ENCODE measurements at places on chromosomes 16 and 17.

DNA sequence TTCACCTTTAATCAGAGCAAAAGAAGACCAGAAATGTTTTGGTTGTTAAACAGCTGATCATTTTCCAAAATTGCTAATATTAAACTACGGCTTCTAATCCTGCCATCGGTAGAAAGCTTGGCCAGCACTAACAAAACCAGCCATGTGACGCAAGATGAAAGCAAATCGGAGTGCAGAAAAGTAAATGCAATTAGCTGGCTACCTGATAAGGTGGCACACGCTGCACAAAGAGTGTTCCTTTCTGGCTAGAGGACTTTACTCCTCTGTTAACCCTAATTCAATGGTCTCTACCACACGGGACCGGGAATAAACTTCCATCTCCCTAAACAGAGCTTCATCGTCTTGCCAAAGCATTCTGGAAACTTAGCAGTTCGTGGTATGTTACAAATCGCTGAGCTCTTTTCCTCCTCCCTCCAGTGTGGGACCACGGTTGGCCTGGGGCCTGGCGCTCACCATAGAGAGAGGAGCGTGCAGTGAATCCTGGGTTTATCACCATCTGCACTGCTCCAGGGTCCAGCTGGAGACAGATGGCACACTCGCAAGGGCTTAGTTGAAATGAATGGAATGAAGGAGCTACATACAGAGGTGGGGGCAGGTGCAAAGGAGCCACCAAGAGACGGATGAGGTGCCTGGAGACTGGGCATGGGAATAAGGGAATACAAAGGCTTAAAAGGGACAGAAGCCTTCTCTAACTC is 10.1 kb upstream of the COG1 start:
- DNase-seq, result no peak

GRCh38 chr16:73506568-73507056 is 458.7 kb upstream of the ZFHX3 start:
- DNase-seq, result no peak

- no peak for DNase-seq
Observed at GRCh38 chr16:70561623-70562022, 38.0 kb downstream of the SF3B3 start.

DNA sequence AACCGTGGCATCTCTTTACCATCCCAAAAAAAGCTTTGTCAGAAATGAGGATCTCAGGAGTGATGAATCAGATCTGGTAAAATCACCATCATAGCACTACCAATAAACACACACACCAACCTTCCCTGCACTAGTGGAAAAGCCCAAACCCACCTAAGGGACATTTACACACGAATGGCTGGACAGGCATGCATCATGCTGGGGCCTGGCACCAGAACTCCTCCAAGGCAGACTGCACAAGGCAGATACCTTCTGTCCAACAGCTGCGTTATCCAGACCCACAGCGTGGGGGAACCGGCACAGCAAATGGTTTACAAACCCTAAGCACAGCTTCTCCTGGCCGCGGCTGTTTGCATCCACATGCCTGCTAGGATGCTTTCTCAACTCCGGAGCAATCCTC is 2.8 kb downstream of the ASIC2 start:
- no peak for DNase-seq

DNA sequence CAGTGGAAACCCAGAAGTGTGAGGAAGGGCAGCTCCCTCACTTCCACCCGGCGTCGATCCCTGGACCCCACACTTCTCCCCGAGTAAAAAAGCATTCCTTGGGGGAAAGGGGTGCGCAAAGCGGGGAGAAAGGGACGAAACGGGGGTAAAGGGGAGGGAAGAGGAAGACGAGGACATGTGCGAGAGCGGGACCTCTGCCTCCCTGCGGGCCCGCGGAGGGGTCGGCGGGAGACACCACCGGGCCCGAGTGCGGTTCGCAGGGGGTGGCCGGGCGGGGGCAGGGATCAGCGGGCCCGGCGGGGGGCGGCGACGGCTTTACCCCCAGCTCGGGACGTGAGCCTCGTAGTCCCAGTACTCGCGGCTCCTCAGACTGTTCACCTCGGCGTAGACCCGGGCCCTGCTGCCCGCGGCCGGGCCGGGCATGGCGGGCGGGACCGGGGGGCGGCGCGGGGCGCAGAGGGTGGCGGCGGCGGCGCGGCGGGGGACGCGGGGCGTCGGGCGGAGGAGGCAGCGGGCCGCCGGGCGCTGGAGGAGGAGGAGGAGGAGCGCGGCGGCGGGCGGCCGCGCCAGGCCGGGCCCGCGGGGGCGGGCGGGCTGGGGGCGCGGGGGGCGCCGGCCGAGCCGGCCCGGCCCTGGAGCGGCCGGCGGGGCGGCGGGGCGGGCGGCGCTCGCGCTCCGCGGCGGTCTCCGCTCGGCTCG is 443 bp downstream of the CSNK2A2 start:
- DNase-seq, result no peak

DNA sequence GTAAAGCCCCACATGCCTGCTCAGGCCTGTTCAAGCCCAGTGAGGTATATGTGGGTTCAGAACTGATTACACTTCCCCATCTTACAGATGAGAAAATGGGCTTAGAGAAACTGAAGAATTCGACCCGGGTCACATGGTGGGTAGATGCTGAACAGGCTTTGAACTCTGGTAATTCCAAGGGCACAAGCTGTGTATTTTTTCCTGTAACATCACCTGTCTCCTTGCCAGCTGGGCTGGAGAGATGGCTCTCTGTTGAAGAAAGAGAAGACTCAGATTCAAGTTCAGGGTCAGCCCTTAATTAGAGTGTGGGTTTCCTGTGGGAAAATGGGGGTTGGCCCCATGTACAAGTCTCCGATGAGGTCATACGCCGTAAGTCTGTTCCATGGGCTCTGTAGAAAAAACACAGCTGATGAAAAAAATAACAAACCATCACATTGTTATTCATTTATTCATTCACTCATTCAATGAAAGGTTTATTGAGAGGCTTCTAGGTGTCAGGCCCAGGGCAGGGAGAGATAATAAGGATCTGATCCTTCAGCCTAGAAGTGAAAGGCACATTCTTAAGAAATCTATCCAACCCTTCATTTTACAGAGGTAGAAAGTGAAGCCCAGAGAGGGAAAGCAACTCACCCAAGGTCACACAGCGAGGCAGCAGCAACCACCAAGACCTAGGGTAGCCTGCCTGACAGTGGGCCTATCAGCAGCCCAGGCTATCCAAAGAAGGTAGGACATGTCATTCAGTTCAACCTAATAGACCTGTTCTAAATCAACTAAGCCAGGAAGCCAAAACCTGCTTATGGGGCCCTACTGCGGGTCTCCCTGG is 482.8 kb downstream of the SOX9 start:
- DNase-seq, result peak; percentile 96

DNA sequence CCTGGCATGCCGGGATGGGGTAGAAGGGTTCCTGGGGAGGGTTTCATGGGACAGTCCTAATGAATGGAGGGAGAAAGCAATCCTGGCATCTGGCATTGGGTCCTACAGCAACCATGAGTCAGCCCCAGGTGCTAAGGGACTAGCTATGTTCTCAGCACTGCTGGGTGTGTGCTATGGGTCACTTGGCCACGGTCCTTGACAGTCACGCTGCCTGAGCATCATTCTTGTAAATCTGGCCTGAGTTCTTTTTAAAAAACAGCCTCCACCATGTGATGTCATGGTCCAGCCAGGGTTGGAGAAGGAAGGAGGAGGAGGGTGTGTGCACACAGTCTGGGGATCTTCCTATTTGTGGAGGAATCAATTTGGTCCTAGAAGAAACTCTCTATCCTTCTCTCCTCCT is 6.2 kb upstream of the RAMP2 start:
- DNase-seq, result peak; percentile 39

GRCh38 chr17:7428557-7428956 is at the start of gene SPEM3:
Gene SPEM3, plus strand, starts transcription at chr17:7428857. Its CDS starts 46 bp downstream, at chr17:7428903.
- no peak for DNase-seq

DNA sequence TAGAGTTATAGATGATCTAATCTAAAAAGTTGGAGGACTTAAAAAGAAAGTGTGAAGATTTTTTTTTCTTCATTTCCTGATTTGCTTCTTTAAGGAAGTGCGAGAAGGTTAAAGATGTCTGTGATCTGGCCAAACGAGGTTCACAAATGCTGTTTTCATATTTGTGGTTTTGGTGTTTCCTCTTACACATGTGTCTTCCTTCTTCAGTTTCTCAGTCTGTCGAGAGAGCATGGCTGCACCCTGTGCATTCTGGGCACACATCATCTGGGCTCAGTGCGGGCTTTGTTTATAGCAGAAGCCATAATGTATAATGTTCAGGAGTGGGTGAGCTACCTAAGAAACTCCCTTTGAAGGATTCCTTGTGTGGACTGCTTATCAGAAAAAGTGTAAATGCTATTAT is 260.4 kb upstream of the TBX2 start:
- DNase-seq, result peak; percentile 83

- DNase-seq, result no peak
Observed at GRCh38 chr16:53948734-53949430, 244.9 kb downstream of the FTO start.

- DNase-seq, result no peak
Observed at GRCh38 chr17:19399750-19400450, 11.1 kb upstream of the RNF112 start.

GRCh38 chr16:87834668-87835473 is 34.4 kb downstream of the SLC7A5 start:
- DNase-seq, result peak; percentile 35

GRCh38 chr16:72939247-72939646 is 108.7 kb downstream of the ZFHX3 start:
- peak; percentile 80 for DNase-seq

DNA sequence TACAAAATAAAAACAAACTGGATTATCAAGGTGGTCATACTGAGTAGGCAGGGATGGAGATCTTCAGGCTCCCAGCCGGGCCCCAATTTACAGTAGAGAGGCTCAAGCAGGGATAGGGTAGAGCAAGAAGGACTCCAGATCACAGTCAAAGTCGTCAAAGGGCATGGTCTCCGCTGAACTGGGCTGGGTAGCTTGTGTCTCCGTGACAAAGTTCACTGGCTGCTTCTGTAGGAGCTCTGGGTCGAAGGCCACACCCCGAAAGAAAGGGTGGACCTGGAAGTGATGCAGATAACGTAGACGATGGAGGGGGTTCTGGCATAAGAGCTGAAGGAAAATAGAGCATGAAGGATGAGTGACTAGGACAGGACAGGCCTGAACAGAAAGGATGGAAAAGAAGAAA is 3.6 kb downstream of the RSKR start:
- DNase-seq, result no peak

DNA sequence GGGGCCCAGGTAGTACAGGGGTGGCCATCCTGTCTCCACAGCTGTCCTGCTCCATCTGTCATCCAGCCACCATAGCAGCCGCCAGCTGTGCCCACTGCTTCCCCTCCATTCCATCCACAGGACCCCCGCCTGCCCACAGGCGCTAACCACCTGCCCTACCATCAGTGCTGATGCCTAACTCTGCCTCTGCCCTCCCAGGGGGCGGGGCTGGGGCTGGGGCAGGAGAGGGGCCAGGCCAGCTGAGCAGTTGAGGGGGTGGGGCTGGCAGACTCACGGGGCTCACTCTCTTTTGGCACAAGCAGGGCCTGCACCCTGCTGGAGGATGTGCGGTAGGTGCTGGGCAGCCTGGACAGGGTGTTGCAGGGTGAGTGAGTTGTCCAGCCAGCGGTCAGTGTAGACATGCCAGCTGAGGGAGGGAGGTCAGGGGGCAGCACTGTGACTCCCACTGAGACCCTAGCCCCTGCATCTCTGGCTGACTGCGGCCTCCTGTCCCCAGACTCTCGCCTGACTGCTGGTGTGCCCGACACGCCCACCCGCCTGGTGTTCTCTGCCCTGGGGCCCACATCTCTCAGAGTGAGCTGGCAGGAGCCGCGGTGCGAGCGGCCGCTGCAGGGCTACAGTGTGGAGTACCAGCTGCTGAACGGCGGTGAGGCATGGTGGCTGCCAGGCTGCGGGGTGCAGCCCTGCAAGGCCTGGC is 9.6 kb downstream of the GALK1 start:
- DNase-seq, result no peak

DNA sequence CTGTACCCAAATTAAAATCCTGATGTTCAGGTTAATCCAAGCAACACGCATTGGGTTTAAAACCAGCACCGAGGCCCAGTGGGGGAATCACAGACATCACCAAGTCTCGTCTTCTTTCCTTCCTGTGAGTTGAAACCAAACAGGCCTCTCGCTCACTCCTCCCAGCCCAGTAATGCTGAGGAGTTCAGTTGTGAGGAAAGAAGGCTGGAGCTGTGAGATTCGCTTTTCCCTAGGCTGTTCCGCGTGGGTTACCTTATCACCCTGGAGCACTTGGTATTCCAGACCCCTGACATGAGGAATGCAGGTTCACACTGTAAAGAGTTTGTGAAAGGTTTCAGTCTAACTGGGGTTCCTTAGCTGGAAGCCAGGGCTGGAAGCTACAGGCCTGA is 20.8 kb downstream of the CIBAR2 start:
- no peak for DNase-seq

DNA sequence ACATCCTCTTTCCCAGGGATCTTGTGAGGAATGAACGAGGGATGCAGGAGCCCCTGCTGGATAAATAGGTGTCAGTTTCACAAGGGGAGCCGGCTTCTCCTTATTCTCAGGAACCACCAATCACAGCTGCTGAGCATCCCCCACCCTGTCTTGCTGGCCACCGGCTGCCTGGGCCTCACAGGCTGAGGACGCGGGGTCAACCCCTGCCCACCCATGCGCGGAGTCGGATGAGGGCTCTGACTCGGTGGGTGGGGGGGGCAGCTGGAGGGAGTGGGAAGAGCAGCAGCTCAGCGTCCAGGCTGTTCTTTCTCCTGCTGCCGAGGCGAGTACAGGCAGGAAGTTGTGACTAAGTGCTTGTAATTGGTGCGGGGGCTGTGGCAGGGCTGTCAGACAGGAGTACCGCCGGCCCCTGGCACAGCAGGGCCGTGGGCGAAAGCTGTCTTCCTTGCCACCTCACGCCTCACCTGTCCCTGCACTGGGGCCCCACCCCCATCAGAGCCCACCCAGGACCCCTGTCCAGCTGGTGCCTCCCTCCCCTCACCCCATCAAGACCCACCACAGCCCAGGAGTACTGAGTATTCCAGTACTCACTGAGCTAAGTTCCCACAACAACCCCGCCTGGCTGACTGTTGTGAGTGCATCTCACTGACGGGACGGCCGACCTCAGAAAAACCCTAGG is 11.0 kb upstream of the DPEP1 start:
- peak; percentile 91 for DNase-seq

- DNase-seq, result peak; percentile 45
Observed at GRCh38 chr16:12141073-12141951, 164.8 kb downstream of the SNX29 start.

All from fibroblast of lung (primary cell).